ENCODE measurements at places on chromosomes 13 and 19.

GRCh38 chr13:57558051-57558467, 73.5 kb upstream of the PCDH17 start:
- H3K36me3 ChIP-seq, result no peaks in the 10 kb centered on the region
- H3K27ac ChIP-seq, result no peak overlapping the region
- H3K4me1 ChIP-seq, result no peaks in the 10 kb centered on the region

GRCh38 chr19:37790244-37790925, 11.0 kb upstream of the ZNF573 start:
- no peak for DNase-seq
- no peaks in the 10 kb centered on the region for H3K4me1 ChIP-seq
- H3K36me3 ChIP-seq, result no peaks in the 10 kb centered on the region
- H3K27ac ChIP-seq, result no peak overlapping the region
- H3K4me3 ChIP-seq, result no peak overlapping the region
- no peaks in the 10 kb centered on the region for H3K27me3 ChIP-seq

DNA sequence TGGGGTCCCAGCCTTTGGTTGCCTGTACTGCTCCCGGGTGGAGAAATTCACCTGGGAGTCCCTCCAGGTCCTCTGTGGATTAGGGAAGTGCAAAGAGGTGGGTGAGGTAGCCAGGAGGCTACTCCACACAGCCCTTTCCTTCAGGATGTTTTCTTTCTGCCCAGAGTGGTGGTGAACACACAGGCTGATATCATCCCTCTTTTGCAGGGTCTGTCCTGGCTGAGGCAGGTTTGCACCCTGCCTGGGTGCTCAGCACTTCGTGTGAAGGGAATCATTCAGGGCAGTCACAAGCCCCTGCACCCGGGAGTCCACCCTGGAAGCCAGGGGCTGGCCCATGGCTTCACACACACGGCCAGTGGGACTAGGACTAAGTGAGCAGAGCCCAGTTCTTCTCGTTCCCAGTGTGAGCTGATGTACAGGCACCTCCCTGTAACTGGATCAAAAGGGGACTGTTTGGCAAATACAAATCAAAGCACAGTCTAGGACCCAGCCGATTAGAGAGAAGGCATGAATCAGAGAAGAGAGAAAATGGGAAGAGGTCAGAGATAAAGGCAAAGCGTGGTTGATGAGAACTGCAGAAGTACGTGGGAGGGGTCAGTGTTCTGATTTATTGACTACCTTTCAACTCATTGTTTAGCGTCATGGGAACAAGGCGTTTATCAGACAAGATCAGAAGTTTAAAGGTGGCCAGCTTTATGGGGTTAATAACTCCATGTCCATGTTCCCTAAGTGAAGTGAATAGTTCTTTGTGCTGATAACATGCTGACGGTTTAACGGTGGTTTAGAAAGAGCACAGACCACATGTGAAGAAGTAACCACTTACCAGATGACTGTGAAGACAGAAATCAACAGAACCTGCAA, 30.4 kb upstream of the SPATA13 start:
- no peaks in the 10 kb centered on the region for H3K4me1 ChIP-seq
- no peak overlapping the region for H3K4me3 ChIP-seq
- H3K36me3 ChIP-seq, result no peaks in the 10 kb centered on the region

DNA sequence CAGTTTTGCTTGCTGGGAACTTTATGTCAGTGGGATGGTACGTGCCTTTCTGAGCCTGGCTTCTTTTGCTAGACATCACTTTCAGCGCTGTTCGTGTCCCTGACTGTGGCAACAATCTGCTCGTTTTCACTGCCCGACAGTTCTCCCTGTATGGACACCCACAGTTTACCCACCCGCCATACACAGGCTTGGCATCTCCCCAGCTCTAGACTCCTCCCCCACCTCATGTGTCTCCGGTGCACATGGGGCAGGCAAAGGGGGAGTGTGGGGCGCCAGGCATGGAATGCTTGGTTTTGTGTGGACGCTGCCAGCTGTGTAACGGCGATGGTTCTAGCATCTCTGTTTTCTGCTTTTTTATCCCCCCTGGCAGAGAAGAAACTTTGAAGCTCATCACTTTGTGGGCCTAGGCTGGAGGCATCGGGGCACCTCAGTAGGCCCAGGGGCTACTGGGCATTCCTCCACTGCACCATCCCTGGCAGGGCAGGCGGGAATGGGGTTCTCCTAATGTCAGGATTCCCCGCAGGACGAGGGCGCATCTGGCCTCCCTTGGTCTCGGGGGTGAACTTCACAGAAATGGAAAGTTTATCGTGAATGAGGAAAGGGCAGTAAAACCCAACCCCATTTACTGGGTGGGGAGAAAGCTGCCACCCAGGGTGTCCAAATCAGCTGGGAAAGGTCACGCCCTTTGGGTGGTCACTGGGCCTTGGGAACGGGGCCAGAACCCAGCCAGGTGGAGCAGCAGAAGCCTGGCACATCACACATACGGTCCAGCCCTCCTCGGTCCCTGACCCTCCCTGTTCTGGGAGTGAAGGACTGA, 60.8 kb downstream of the CEBPG start:
- H3K4me3 ChIP-seq, result no peak overlapping the region
- no peak overlapping the region for H3K27ac ChIP-seq
- H3K36me3 ChIP-seq, result no peaks in the 10 kb centered on the region
- H3K4me1 ChIP-seq, result no peaks in the 10 kb centered on the region
- H3K27me3 ChIP-seq, result no peaks in the 10 kb centered on the region

DNA sequence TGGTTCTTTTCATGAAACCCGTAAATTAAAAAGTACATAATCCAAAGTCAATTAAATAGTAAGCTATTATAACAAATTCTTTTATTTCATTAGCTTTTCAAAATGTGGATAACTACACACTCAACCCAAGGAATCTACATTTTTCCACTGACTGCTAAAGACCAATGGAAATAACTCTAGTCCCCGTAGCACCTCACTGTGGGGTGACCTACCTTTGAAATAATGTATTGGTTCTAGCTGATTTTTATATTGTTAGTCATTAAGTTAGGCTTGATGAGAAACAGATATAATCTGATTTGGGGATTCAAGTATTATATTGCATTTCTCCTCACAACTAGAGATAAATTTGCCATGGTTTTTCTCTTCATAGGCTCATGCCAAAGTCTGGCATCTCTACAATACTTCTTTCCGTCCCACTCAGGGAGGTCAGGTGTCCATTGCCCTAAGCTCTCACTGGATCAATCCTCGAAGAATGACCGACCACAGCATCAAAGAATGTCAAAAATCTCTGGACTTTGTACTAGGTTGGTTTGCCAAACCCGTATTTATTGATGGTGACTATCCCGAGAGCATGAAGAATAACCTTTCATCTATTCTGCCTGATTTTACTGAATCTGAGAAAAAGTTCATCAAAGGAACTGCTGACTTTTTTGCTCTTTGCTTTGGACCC, 37.3 kb downstream of the KL start:
- H3K4me1 ChIP-seq, result no peaks in the 10 kb centered on the region
- no peaks in the 10 kb centered on the region for H3K27me3 ChIP-seq
- H3K27ac ChIP-seq, result peak overlapping the region; percentile 58
- no peak overlapping the region for H3K4me3 ChIP-seq

DNA sequence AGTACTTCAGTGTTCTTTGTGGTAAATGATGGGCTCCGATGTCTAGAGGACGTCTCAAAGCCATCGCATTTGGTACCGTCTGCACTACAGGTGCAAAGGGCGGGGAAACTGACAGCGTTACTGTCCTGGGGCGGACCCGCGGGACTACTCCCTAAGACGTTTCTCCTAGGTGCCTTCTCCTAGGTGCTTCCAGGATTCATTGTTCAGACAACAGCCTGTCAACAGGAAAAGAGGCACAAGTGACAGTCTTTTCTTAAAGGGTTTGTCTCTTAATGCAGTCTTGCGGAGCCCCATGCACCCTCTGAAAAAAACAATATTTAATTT, 1.4 kb downstream of the SERTM1 start:
- no peaks in the 10 kb centered on the region for H3K27me3 ChIP-seq
- no peak for DNase-seq
- H3K27ac ChIP-seq, result no peak overlapping the region
- H3K4me1 ChIP-seq, result no peaks in the 10 kb centered on the region

- H3K4me3 ChIP-seq, result no peak overlapping the region
- no peak overlapping the region for H3K27ac ChIP-seq
- H3K27me3 ChIP-seq, result no peaks in the 10 kb centered on the region
- H3K36me3 ChIP-seq, result no peaks in the 10 kb centered on the region
- DNase-seq, result peak; percentile 31
Observed at GRCh38 chr13:27043013-27043412, 128.6 kb downstream of the USP12 start.

DNA sequence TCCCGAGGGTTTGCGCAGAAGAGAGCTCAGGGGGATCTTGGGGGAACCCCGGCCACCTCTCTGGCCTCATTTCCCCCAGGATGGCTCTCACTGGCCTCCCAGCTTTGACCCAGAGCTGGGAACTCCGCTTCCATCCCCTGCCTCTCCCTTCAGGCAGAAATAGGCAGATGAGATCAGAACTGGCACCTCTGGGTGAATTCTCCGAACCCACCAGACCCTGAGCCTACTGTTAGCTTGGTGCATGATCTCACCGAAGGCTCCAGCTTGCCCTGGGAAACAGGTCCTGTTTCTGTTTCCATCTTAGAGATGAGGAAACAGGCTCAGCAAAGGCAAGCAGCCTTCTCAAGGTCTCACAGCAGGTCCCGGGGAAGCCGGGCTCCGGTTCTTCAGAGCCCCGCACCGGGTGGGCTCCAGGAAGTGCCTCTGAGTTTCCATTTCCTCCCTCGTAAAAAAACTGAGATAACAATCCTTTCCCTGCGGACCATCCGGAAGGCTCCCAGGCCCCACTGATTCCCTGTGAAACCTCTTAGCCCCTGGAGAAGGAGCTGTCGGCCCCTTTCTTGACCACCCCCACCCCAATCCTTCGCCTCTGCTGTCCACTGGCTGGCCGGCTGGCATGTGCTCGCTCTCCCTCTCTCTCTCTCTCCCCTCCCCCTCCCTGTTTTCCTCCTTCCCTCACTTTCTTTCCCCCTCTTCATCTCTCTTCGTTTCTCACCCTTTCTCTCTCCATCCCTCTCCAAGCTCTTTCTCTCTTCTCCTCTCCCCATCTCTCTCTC, 2.1 kb downstream of the NECTIN2 start:
- peak; percentile 38 for DNase-seq
- H3K36me3 ChIP-seq, result no peaks in the 10 kb centered on the region
- no peaks in the 10 kb centered on the region for H3K27me3 ChIP-seq
- peak overlapping the region; percentile 100 for H3K4me3 ChIP-seq
- H3K4me1 ChIP-seq, result peaks cover 7% of the 10 kb centered on the region

DNA sequence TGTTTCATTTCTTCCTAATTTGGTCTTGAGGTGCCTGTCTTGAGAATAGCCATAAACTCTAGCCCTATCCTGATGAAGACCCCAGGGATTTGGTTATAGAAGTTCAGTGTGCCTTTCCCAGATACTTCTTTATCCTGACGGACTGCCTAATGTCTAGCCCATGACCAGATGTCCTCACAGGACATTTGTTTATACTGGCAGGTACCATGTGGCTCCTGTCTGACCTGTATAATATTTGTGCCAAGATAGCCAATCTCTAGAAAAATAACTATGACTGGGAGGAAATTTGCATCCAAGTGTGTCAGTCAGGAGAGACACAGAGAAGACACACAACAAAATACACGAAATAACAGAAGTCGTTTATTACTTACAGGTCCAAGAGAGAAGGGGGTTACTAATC, 69.2 kb upstream of the MIR17HG start:
- H3K4me1 ChIP-seq, result no peaks in the 10 kb centered on the region
- H3K27me3 ChIP-seq, result no peaks in the 10 kb centered on the region
- H3K27ac ChIP-seq, result no peak overlapping the region
- H3K4me3 ChIP-seq, result no peak overlapping the region
- no peak for DNase-seq
- H3K36me3 ChIP-seq, result no peaks in the 10 kb centered on the region

DNA sequence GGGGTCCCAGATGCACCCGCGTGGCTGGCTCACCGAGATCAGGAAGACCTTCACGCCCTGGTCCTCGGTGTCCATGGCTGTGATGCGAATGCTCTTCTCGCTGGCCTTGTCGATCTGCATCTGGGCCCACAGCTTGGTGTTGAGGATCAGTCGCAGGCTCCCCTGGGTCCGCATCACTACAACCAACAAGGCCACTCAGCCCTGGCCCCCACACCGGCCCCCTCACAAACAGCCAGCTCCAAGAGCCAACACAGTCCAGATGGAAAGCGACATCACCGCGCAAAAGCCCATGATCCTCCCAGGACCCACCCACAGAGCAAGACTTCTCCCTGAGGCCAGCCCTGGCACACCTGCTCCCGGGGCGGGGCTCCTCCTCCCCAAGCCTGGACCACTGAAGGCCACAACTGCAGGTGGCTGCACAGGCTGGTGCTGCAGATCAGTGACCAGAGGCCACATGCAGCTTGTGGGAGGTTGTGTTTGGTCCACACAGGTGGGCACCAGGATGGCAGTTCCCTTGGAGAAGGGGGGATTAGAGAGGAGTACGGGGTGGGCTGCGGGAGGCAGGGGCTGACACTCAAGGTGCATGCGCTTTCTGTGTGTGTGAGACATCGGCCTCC, 4.5 kb downstream of the CAPS start:
- DNase-seq, result no peak
- H3K36me3 ChIP-seq, result peaks cover 7% of the 10 kb centered on the region
- no peak overlapping the region for H3K4me3 ChIP-seq

GRCh38 chr13:78915015-78915414, 256.1 kb upstream of the OBI1 start:
- H3K4me3 ChIP-seq, result no peak overlapping the region
- no peaks in the 10 kb centered on the region for H3K27me3 ChIP-seq
- H3K36me3 ChIP-seq, result no peaks in the 10 kb centered on the region
- no peak overlapping the region for H3K27ac ChIP-seq
- DNase-seq, result no peak
- no peaks in the 10 kb centered on the region for H3K4me1 ChIP-seq

DNA sequence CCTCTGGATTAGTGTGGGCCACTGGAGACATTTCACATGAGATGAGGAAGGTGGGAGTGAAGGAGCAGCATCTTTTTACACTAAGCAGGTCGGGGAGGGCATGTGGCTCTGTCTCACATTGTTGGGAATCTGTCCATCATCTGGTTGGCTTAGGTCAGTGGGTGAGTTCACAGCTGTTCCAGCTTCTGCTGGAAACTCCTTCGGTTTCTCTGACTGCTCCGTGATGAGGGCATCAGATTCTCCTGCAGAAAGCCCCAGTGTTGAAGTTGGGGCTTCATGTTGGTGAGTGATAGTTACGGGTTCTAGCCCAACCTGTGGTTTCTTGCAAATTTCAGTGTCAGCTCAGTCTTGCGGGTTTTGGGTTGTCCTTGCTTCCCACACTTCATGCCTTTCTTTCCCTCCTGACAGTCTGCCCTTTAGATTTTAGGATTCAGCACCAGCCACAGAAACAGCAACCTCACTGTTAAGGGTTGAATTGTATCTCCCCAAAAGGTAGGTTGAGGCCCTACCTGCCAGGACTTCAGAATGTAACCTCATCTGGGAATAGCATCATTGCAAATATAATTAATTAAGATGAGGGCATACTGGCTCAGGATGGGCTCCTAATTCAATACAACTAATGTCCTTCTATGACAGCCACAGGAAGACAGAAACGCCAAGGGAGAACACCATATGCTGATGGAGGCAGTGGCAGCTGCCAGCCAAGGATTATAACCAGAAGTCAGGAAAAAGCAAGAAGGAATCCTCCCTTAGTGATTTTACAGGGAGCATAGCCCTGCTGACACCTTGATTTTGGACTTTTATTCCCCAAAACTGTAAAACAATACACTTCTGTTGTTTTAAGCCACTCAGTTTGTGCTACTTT, 7.6 kb upstream of the ALOX5AP start:
- H3K4me1 ChIP-seq, result no peaks in the 10 kb centered on the region
- H3K27me3 ChIP-seq, result no peaks in the 10 kb centered on the region
- no peak overlapping the region for H3K4me3 ChIP-seq
- H3K36me3 ChIP-seq, result no peaks in the 10 kb centered on the region

GRCh38 chr19:3818918-3819317, 32.7 kb upstream of the MATK start:
- H3K36me3 ChIP-seq, result no peaks in the 10 kb centered on the region
- no peak overlapping the region for H3K4me3 ChIP-seq
- H3K4me1 ChIP-seq, result no peaks in the 10 kb centered on the region

Data from breast epithelium (tissue), 4 donors.